ENCODE measurements at places on chromosomes 11 and 22. TPM values are rescaled to one million over a fixed set of nuclear protein-coding genes. Genes with fewer than 3 reads are reported as not detected.

The CCDC116 gene
- total RNA-seq = 0.17 TPM

The CD6 gene
- not detected for total RNA-seq

The MUC2 gene
- not detected for total RNA-seq

The C11orf65 gene
- 1.8 TPM for total RNA-seq

The B4GALNT4 gene
- total RNA-seq = 1.8 TPM

The TMEM191B gene
- total RNA-seq = 4.1 TPM

The C11orf87 gene
- total RNA-seq = not detected

The SMIM35 gene
- total RNA-seq = not detected

The RNASEH2C gene
- total RNA-seq = 29.1 TPM

The ZC3H7B gene
- total RNA-seq = 39.3 TPM

The TRPM5 gene
- not detected for total RNA-seq

The HEPN1 gene
- total RNA-seq = not detected

The BRSK2 gene
- 0.33 TPM for total RNA-seq

The OR51B2 gene
- not detected for total RNA-seq

The F2 gene
- total RNA-seq = not detected

The ZP1 gene
- total RNA-seq = under 0.01 TPM

The OR2AG2 gene
- total RNA-seq = under 0.01 TPM

The TEX54 gene
- total RNA-seq = not detected

The ALDH3B1 gene
- 24.9 TPM for total RNA-seq

The PKNOX2 gene
- 1.0 TPM for total RNA-seq

The ELF5 gene
- not detected for total RNA-seq

Data from fibroblast of lung (primary cell).